ENCODE measurements at places on chromosomes 3 and 15.
A peak's percentile ranks its signal among the peaks of the same experiment; 100 is the strongest.

- no peak for DNase-seq
These were observed 9.6 kb upstream of the TRPM1 start for GRCh38 chr15:31111091-31111647.

DNA sequence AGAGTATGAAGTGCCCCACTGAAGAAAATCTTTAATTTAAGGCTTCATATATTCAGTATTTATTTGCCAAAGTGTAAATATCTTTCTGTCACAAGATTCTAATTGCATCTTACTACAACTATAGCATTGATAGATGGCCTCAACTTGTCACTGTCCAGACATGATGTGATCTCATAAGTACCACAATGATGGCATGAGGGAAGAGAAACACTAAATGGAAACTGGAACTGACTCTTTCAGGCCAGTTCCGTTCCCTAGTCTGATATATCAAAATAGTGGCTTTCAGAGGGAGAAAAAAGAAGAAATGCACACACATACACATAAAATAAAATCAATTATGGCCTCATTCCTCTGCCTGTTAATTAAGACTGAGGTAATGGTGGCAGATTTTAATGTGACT, 615.7 kb downstream of the TBL1XR1 start:
- DNase-seq, result no peak

DNA sequence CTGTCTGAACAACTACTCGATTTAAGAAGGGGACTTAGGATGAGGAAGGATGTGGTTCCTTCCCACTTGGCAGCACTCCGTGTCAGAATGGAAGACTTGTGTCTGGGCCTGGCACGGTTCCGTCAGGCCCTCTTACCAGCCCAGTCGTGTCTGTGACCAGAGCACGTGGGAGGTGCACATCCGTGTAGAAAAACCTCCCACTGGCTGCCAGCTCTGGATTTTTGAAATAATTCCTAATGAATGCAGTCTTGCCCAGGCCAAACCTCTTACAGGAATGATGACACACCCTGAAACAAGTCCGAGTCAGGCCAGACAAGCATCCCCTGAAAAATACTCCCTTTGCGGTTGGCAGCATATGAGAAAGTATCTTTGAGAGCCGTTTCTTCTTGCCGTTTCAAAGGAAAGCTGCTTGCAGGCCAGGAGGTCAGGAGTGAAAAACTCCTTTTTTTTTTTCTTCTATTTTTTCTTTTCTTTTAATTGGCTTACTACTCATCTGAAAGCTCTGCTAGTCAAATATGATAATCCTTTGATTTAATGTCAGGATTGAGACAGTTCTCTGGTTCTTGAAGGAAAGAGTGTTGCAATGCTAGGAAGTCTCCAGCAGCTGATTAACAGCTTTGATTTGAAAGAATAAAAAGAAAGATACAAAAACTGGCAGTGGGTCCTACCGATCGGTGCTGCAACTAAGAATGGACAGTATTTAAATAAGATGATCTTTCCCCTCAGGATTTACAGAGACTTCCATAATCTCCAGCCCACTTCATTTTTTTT, 19.8 kb downstream of the IL1RAP start:
- DNase-seq, result peak; percentile 98

- DNase-seq, result peak; percentile 11
These were observed 133.9 kb upstream of the LRRFIP2 start for GRCh38 chr3:37308247-37308646.

DNA sequence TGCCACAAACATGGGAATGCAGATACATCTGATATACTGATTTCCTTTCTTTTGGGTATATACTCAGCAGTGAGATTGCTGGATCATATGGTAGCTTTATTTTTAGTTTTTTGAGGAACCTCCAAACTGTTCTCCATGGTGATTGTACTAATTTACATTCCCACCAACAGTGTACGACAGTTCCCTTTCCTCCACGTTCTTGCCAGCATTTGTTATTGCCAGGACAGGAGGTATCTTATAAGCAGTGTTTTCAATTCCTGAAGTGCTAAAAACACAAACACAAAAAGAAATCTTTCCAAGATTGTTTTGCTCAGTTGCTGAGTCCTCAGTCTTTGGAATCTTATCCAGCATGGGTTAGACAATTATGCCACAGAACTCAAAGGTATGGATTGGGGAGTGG, 13.5 kb downstream of the GTF2E1 start:
- no peak for DNase-seq

GRCh38 chr3:111035902-111036301, 35.7 kb upstream of the NECTIN3 start:
- peak; percentile 29 for DNase-seq

GRCh38 chr15:42171795-42172194, 15.4 kb upstream of the PLA2G4F start:
- DNase-seq, result no peak

- DNase-seq, result no peak
These were observed 22.4 kb downstream of the CYP11A1 start for GRCh38 chr15:74345051-74345450.

DNA sequence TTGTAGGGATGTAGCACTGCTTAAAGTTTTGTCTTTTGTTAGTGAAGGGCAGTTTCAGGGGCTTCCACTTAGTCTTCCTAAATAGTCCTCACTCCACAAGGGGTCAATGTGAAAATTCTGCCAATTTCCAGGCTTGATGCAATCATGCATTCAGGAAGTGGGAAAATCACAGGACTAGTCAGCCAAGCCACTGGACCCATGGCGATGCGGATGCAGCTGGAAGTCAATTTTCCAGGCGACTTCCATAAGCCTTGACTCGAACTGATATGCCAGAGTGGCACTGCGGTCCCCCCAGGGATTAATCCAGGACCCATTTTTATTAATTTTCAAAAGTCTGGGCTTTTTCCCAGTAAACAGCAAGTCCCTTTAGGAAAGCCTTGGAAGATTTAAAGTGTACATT, 26.1 kb downstream of the GBE1 start:
- DNase-seq, result no peak

GRCh38 chr3:166554023-166554422, 716.8 kb upstream of the BCHE start:
- DNase-seq, result no peak

DNA sequence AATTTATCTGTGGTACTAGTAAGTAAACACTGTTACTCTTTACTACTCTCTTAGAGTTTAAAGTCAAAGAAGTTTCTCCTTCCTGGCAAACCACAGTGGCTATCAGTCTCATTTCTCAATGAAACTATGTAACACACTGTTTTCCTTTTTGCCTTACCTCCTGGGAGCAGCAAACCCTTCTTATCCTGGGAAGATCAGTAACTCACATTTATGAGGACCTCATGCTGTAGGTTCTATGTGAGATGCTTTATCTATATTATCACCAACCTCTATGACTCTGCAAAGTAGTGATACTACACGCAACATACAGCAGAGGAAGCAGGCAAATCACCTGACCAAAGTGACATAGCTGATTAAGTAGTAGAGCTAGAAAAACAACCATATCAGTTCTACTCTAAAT, 35.3 kb downstream of the PBRM1 start:
- DNase-seq, result no peak

DNA sequence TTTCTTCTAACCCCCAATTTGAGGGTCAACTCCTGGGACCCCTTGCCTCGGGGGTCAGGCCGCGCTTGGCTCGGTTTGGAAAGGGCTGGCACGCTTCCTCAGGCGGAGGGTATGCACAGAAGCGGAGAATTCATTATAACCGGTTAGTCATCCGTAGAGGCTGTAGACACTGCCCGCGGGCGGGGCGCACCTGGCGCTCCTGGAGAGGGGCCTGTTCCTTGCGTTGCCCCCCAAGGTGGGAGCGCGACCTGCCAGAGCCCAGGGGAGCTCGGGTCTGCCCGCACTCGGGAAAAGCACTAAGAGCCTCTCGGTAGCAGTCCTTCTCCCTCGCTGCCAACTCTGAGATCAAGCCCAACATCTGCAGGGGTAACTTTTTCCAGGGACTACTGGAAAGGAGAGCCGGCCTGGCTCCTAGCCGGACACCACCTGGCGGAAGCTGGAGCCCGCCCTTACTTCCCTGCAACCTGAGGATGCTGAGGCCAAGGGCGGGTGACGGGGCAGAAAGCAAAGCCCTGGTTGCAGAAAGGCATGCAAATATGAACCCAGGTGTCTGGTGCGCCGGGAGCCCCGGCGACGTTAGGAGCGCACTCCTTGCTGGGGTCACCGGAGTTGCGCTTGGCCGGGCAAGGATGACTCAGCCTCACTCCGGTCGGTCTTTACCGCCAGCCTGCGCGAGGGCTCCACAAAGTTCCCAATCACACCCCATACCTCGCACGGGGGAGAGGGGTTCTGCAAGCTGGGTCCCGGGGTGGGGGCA, 1.5 kb upstream of the CACNA2D3 start:
- peak; percentile 19 for DNase-seq

DNA sequence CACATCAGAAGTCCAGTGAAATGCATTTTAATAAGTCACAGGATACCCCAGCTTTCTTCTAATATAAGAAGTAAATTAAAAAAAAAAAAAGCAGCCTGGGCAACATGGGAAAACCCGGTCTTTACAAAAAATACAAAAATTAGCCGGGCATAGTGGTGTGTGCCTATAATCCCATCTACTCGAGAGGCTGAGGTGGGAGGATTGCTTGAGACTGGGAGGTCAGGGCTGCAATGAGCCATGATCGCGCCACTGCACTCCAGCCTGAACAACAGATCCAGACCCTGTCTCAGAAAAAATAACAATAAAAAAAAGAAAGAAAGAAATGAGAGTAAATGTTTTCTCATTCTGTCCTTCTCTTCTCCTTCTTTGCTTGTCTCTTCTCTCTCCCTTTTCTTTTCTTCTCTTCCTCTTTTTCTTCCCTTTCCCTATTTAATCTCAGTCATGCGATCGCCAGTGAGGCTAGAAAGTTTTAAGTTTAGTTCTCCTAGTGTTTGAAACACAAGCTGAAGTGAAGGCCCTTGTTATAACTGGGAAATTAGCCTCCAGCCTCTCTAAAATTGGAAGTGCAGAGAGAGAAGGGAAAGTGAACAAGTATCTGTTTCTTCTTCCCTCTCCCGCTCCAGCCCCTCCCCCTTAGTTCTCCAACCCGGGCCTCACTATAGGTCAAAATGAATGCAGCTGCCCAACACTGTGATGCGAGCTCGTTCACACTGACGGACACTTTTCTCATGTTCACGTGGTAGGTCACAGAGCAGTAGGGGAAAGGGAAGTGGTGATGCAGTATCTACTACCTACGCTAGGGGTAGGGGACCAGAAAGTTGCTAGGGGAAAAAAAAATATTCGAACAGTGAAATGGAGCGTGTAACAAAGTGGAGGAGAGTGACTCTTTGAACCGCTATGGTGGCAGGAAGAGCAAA, 23.5 kb upstream of the TSC22D2 start:
- no peak for DNase-seq

- peak; percentile 41 for DNase-seq
These were observed 2.3 kb downstream of the PHLDB2 start for GRCh38 chr3:111861391-111861790.

GRCh38 chr3:32583708-32584107, 13.1 kb upstream of the DYNC1LI1 start:
- DNase-seq, result no peak

- DNase-seq, result no peak
These were observed 28.3 kb downstream of the ST8SIA2 start for GRCh38 chr15:92421976-92422375.

GRCh38 chr3:180414157-180414556, 187.8 kb upstream of the TTC14 start:
- DNase-seq, result no peak

DNA sequence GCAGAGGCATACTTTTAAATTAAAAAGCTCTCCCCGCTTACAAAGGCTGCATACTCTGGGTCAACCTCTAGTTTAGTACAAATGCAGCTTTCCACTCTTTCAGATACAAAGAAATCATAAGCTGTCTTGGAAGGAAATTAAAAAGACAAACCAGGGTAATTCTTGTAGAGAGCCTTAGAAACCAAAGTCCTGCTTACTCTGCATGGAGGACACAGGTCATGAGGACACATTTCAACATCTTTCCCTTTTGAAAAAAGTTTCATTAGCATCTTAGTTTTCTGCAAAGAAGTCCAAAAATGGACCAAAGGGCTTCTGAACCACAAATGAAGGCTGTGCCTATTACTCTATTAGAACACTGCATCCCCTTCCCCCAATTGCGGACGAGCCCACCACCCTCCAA, 50.5 kb upstream of the WNT5A start:
- DNase-seq, result no peak

DNA sequence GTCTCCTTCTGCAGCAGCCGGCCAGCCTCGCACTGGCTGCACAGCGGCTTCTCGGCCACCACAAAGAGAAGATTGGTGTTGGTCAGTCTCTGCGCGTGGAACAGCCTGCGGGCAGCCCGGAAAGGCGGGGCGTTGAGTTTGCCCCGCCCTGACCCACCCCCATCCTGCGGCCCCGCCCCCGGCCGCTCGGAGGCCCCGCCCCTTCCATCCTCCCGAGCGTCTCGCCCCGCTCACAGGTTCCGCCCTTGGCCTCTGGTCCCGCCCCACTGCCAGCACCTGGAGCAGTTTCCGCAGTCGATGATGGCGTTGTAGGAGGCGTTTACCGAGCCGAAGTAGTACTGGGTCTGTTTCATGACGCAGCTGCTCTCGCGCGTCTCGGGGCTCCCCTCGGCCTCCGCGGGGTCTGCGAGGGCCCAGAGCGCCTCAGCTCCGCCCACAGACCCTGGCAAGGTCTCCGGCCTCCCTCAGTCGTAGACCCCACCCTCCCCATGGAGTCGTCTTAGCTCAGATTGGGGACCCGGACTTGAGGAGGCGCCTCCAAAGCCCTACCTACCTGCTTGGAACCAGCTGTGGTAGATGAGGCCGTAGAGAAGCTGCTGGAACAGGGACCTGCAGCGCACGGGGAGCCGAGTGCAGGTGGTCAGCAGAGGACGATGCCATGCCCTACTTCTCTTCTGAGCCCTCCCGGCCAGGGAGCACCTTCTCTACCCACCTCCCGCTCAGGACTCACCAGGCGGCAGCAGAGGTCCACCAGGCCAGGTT, 5.9 kb upstream of the TMEM115 start:
- DNase-seq, result peak; percentile 85

- no peak for DNase-seq
These were observed 17.5 kb downstream of the SLC9A9 start for GRCh38 chr3:143830786-143831185.

- no peak for DNase-seq
These were observed 23.2 kb downstream of the ALS2CL start for GRCh38 chr3:46670000-46670890.

GRCh38 chr15:57917998-57918397, 147.5 kb downstream of the ALDH1A2 start:
- no peak for DNase-seq

- peak; percentile 45 for DNase-seq
These were observed 71.0 kb downstream of the RBM6 start for GRCh38 chr3:50010959-50011358.

All from mammary epithelial cell (primary cell).